Esophagus mucosa (tissue), 1 donor: ENCODE measurements at places on chromosomes 2 and 18.

- no peak for ATAC-seq
Measured at GRCh38 chr2:3754795-3755194, 51.4 kb downstream of the DCDC2C start.

DNA sequence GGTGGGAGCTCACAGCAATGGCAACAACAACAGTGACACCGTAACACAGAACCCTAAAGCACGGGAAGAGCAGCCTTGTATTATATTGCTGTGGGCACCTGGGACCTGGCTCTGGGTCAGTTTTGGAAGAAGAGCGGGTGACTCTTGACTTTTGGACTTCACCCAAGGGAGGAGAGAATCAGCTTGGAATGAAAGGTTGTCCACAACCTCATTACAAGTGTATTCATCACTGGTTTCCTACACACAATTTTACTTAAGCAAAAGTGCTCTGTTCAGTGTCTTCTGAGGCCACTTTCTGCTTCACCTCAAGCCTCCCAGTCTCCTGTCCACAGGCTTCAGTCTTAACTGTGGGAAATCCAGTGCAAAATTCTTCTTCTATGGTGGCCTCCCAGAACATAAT lies 263.8 kb downstream of the KCNE4 start:
- ATAC-seq: no peak

DNA sequence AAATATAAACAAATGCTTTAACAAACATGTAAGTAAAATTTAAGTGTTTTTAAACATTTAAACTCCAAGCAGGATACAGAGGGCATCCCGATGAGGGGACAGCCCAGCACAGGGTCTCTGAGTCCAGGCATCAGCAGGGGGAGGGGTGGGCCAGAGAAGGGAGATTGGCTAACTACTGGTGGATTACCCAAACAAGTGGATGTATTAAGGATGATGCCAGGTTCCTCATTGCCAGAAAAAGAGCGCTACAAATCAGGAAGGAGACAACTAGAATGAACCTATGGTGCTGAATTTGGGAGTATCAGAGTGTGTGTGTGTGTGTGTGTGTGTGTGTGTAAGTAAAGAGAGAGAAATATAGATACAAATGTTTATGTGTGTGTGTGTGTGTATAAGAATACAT lies 162.0 kb upstream of the RMP24 start:
- ATAC-seq: no peak

DNA sequence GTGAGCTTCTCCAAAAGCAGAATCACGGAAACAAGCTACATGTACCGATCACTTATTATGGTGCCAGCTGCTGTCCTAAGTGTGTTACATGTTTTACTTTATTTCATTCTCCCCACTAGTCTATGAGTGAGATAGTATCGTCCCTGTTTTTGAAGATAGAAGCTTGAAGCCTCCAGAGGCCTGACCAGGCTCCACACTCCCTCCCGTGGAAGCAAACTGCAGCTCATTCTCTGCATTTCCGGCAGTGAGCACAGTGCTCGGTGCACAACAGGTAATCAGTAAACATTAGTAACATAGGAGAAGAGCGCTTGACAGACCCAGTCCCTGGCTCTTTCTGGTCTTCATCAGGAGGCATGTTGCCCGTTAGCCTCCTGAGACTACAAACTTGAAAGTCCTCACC lies 72.9 kb downstream of the ZBTB7C start:
- ATAC-seq: peak; percentile 24

- ATAC-seq: no peak
Measured at GRCh38 chr2:242075168-242075567, 205.6 kb downstream of the RTP5 start.

DNA sequence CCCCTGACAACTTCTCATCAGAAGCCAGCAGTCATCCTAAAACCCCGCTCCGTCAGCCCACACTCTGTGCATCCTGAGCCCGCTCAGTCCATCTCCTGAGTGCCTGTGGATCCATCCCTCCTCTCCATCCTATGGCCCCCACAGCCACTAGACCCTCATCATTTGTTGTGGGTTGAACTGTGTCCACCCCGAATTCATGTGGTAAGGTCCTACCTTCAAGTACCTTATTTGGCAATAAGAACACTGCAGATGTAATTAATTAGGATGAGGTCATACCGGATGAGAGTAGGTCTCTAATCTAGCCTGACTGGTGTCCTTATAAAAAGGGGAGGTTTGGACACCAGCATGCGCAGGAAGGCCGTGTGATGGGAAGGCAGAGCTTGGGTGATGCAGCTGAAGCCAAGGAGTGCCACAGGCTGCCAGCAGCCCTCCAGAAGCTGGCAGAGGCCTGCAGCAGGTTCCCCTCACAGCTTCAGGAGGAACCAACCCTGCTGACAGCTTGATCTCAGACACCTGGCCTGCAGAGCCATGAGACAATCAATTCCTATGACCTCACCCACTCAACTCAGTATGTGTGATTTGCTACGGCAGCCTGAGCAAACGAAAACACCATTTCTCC lies 192.4 kb downstream of the ZBTB7C start:
- no peak for ATAC-seq
